Mesenteric fat pad (tissue), 1 donor: ENCODE measurements at places on chromosomes 16 and 17.

DNA sequence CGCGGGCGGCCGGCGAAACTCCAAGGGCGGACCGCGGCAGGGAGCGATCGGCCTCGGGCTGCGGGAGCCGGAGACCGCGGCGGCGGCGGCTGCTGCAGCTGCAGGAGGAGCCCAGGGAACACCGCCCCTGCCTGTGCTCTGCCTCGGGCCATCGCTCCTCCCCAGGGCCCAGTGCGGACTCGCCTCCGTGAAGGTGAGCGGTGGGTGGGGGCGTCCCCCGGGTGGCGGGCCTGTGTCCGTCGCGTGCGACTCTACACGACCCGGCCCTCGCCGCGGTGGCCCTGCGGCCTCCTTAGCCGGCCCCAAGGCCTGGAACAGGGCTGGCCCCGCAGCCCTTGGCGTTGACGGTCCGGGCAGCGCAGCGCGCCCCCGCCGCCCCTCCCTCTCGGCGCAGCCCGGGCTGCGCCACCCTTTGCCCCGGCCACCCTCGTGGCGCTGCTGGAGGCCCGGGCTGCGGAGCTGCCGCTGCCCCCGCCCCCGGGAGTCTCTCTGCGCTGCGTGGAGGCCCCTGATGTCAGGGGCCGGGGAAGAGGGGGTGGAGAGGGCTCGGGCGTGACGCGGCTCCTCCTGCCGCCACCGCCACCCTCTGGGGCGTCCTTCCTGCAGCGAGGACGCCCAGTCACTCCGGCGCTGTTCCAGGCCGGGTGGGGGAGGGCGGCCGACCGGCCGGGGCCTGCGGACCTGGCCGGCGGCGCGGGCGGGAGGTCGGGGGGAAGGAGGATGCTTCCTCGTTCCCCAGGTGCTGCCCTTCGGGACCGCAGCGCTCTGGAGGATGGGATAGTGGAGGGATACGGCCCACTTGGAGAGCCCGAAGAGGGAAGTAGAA, 485 bp downstream of the DYNLL2 start:
- no peak for DNase-seq

DNA sequence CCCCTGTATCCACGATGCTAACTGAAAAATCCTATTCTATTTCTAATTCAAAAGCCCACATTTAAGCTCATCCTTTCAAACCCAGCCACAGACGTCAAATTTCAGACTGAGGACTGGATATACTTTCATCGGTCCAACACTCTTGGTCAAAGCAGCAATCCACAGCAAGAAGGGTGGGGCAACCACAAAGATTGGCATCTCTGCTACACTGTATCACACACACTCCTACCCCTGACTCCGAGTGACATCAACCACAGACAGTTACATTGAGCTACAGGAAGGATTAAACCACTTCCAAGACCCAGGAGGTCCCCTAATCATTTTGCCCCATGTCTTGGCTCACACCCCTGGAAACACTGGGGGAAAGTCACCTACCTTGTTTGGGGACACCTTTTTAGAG, 61.3 kb downstream of the GRIN2A start:
- no peak for DNase-seq

DNA sequence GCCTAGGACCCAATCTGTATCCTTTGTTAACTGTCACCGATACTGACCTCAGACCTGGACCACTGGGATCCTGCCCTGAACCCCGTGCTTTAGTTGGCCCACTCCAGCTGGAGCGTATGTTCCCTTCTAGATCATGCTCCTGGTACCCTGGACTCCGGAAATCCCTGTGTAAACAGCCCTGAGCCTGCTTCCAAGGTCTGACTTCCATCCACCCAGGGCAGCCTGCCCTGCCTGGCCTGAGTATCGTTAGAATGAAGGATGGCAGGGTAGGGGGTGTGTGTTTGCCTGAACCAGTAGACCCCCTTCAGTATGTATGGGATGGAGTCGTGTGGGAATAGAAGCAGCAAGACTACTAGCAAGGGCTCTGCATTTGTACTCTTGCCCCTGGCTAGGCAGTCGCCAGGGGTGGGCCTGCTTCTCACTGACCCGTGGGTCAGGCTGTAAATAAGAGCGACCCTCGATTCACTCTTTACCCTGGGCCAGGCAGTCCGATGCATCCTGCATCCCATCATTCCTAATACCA, 691 bp upstream of the TMEM98 start:
- peak; percentile 37 for DNase-seq

- no peak for DNase-seq
Measured at GRCh38 chr17:60426596-60426995, 4.3 kb downstream of the CHCT1 start.

GRCh38 chr17:55444471-55445441, 23.1 kb upstream of the MMD start:
- no peak for DNase-seq
